ENCODE measurements at places on chromosomes 6 and 20.

DNA sequence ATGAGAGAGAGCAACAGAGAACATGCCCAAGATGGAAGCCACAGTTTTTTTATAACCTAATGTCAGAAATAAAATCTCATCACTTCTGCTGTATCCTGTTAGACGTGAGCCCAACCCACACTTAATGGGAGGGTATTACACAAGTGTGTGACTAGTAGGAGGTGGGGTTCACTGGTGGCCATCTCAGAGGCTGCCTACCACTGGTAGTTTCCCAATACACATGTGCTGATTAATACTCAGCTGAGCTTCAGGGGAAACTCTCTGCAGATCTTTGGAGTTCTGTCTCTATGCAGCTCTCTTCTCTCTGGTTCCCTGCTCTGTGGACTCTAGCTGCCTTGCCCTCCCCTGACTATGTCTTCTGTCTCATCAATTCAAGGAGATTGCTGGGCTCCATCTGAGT, 35.7 kb downstream of the CNBD2 start:
- no peak for DNase-seq

DNA sequence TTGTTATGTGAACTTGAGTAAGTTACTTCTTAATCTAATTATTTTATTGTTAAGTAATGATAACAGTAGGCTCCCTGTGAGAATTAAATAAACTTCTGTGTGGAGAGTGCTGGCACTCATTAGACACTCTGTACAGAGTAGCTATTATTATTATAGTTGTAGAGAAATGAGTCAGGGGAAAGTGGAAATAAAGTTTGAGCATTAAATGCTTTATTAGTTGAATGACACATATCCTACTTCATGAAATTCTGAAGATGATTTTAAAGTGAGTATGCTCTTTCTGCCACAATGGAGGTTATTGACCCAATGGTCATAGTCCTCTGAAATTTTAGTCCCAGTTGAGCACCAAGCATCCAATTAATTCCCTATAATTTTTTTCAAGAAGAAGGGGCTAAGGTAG, 5.9 kb downstream of the ECI2 start:
- DNase-seq, result no peak

- no peak for DNase-seq
Measured at GRCh38 chr20:46279103-46279502, 29.2 kb downstream of the CDH22 start.

GRCh38 chr20:8322662-8323217, 190.7 kb downstream of the PLCB1 start:
- DNase-seq, result no peak

- no peak for DNase-seq
Measured at GRCh38 chr6:119234457-119234856, 115.1 kb downstream of the MAN1A1 start.

GRCh38 chr20:36836591-36837269, 39.2 kb upstream of the TLDC2 start:
- DNase-seq, result peak; percentile 72

GRCh38 chr6:79467716-79468115, 69.5 kb downstream of the LCA5 start:
- DNase-seq, result peak; percentile 3

- no peak for DNase-seq
Measured at GRCh38 chr6:130825772-130826441, 1.3 kb upstream of the SMLR1 start.

GRCh38 chr6:155517294-155517693, 61.7 kb upstream of the NOX3 start:
- no peak for DNase-seq

DNA sequence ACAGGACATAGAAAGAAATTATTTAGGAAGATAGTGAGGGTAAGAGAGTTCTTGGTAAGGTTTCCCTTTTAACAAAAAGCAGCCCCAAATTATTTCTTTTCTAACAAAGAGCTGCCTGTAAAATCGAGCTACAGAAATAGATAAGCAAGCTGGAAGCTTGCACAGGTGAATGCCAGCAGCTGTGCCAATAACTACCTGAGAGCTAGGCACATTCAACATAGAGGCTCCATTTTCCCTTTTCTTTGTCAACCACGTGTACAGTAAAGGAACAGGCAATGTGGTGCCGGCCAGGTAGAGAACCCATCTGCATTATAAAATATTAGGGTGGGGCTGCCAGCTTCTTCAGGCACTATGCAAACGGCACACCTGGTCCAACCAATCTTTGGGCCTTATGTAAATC, 341.6 kb upstream of the JAG1 start:
- no peak for DNase-seq

DNA sequence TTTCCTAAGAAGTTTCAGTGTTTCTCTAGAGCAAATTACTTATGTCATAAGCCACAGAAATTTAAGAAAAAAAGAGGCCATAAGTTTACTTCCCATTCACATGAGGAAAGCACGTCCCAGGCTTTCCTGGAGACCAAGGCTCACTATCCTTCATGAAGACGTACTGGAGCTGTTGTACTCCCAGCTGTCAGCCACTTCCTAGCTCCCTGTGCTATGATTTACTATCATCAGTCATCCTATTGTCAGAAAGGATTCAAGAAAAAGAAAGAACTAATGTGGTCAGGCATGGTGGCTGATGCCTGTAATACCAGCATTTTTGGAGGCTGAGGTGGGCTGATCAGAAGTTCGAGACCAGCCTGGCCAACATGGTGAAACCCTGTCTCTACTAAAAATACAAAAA, 337.4 kb upstream of the SOX4 start:
- DNase-seq, result no peak

DNA sequence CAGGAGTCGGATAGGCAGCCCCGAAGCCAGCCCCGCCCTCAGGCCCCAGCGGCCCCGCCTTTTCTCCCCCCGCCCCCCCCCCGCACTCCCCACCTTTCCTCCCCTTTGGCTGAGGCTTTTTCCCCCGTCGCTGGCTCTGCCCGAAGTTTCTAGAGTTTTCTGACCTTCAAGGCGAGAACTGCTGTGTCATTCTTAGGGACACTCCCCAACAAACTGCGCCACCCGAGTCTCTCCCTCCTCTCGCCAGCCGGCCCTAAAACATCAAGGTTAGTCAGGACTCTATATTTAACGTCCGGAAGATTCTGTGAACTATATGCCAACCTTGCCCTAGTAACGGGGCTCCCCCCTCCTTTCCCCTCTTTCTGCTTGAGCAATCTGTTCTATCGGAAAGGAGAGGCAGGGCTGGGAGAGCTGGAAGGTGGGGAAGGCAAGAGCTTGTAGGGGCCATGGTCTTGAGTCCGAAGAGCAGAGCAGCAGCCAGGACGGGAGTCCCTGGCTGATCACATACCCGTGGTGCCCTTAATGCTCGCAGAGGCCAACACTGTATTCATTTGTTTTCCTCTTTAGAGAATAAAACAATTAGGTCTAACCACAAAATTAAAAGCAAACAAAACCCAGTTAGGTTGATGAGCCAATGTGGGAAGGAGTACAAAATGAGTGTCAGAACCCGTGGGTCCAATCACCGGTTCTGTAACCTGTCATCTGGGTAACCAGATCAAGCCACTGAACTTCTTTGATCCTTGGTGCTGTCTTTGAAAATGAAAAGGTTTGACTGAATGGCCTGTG, 5.3 kb upstream of the HSPA1B start:
- peak; percentile 92 for DNase-seq

GRCh38 chr6:156662025-156662445, 115.1 kb upstream of the ARID1B start:
- peak; percentile 44 for DNase-seq

- DNase-seq, result no peak
Measured at GRCh38 chr6:21360336-21360735, 233.2 kb upstream of the SOX4 start.

DNA sequence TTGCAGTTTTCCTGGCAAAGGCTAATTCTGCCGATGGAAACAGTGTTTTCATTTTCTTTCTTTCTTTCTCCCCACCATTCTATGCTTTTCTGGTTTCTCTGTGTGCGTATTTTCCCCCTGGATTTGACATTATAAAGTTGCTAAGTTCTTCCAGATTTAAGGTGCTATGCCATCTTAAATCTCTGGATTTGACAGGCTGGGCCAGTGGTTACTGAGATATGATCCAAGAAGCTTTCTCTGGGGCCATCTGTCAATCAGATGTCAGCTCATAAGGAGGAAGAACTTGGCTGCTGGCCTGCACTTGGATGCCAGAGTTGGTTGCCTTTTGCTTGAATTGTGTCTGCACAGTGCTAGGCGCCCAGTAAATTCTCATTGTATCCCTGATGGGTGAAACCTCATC, 39.7 kb downstream of the SLC2A10 start:
- DNase-seq, result no peak

DNA sequence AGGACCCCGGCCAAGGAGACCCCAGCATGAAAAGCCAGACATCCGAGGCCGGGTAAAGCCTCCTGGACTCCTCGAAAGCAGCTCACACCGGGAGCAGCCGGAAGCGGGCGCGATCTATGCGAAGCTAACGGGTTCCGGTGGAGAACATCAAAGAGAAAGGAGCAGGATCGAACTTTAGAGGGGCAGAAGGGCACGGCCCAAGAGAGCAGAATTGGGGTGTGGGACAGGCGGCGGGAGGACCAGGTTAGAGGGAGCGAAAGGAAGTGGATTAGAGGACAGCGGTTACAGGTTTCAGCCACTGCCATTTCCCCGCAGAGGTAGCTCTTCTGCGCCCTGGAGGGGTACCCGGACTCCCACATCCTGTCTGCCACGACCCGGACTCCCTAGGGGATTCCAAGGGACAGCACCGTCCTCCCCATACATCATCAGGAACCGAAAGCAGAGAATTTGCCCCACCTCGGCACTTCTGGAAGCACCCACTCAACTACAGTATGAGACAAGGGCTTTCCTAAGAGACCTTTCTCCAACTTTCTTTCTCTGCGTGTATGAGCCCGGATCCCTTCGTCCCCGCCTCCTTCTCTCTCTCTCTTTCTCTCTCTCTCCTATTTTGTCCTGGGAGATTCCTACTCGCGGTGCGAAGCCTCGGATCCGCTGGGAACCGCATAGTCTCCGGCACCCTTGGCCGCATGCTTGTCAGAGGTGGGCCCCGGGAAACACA, 507 bp upstream of the VGLL2 start:
- no peak for DNase-seq

DNA sequence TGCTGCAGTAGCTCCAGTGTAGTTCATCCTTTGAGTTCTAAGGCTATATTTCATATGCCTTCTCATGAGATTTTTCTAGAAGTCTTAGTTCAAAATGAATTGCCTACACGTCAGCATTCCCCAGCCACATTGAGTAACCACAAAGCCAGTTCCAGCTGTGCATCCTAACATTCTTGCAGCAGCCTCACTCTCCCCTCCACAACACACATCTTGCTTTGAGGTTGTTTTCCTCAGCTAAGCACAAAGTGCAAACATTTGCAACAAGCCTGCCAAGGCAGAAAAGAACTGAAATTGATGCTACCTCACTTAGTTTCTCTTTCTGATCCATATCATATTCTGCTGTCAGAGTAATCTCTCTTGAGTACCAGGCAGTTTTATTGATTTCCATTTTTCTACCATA, 160.7 kb upstream of the KCNQ5 start:
- no peak for DNase-seq

DNA sequence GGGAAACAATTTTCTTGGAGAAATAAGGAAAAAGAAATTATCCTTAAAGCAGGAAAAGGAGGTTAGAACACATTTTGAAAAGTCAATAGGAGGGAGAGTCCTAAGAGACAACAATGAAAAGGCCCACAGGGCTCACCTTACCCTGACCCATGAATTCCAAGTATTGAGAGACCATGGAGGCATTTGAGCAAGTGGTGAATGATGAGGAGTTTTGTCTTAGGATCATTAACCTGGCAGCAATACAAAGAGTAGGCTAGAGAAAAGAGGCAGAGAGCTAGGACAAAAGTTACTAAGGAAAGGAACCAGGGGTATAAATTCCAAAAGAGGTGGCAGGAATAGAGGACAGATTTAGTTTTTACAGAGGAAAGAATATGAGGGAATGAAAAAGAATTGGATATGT, 44.7 kb downstream of the PACRG start:
- no peak for DNase-seq

DNA sequence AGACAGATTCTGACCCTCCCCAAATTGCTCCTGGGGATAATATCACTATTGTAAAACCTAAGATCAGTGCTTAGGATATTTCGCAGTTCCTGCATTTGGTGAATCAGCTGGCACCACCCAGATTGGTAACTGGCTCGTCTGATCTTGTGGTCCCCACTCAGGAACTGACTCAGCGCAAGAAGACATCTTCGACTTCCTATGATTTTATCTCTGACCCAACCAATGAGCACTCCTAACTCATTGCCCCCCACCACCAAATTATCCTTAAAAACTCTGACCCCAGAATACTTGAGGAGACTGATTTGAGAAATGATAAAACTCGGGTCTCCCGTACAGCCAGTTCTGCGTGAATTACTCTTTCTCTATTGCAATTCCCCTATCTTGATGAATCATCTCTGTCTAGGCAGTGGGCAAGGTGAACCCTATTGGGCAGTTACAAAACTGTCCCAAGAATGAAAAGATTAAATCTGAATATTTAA, 55.7 kb upstream of the PRND start:
- no peak for DNase-seq

GRCh38 chr20:16313917-16314316, 259.3 kb downstream of the KIF16B start:
- DNase-seq, result no peak

DNA sequence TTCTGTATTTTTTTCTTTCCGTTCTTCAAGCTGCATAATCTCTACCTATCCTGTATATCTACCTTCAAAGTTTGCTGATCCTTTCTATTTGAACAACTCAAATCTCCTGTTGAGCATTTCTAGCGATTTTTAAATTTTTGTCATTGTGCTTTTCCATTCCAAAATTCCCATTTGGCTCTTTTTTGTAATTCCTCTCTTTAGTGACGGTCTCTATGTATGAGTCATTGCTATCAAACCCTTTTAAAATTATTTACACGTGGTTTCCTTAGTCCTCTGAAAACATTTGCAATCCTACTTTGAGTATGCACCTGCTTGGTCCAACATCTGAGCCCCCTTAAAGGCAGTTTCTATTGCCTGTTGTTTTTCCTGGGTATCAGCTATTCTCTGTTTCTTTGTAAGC, 100.5 kb upstream of the FOXC1 start:
- no peak for DNase-seq

- DNase-seq, result no peak
Measured at GRCh38 chr6:17866876-17867444, 120.5 kb downstream of the KIF13A start.

- no peak for DNase-seq
Measured at GRCh38 chr20:50193836-50194421, 3.3 kb downstream of the CEBPB start.

DNA sequence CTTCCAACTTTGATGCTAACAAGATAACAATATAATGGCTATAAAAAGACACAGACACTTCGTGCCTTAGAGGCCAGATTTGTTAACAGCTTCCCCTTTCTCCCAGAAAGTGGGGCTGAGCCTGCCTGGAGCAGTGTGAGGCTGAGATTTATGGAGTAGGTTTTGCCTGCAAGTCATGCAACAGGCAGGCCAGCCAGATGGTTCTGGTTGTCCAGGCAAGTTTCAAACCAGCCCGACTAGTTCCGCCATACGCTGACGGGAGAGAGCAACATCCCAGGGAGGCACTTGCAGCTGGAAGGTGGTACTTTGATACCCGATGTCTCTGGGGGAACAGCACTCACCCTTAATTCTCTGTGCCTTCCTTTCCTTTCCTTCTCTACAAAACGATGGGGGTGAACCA, 81.3 kb upstream of the NAA20 start:
- no peak for DNase-seq
